ENCODE measurements at places on chromosomes 2 and 18.

DNA sequence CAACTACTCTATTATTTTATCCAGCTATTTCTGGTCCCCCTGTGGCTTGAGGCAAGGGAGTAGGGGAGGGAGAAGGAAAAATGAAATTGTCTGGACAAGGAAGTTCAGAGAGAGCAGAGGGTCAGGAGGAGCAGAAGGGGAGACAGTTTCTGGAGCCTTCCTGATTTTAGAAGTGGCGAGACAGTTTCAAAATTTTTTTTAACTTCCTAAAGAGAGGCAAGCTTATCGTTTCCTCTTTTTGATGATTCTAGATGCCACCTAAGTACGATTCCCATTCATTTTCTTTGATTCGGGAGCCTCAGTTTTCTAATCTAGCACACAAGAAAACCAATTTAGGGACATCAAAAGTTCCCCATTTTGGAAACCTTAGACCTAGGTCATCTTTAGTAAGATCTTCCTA, 96.9 kb upstream of the B3GNT2 start:
- DNase-seq, result no peak

GRCh38 chr18:48938827-48939204, 11.9 kb downstream of the SMAD7 start:
- DNase-seq, result no peak

- peak; percentile 52 for DNase-seq
These were observed 3.1 kb downstream of the DLX1 start for GRCh38 chr2:172088245-172089004.

DNA sequence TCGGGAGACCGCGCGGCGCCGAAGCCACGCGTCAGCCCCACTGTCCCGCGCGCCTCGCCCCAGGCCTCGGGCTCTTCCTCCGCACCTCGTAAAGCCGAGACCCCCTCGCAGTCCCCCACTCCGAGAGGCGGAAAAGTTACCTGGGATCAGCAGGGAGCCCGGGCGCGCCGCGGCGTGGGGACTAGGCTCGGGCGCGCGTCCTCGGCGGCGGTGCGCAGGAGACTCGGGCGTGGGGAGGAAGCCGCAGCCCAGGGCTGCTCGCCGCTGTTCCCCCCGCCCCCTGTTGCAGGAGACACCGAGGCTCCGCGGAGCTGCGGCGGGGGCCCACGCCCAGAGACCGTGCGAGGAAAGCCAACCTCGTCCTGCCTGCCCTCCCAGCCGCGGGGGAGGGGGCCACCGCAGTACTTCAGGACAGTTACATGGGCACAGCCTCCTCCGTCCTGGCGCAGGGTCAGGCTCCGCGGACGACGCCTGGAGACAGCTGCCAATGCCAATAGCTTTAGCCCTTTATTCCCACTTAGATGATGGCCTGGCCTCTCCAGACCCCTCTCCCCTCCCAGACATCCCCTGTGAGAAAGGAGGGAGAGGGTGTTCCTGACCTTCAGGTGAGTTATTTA, at the start of gene EPB41L3:
Gene EPB41L3, minus strand, starts transcription at position 225 of the 617 bp plus-strand sequence. CDS start 54,814 bp downstream, outside the sequence.
- peak; percentile 55 for DNase-seq

DNA sequence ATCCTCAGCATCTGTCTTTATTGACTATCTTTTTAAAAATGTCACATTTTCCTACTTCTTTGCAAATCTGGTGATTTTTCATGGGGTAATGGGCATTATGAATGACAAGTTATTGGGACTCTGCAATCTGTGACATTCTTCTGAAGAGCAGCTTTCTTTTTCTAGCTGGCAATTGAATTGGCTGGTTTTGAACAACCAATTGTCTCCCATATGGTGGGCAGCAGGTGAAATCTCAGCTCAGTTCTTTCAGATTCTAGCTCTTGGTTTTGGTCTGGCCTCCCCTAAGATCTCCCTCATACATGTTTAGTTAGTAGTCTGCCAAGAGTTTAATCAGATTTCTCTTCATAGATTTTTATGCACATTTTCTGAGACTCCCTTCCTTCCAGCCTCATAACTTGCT, 107.9 kb upstream of the EPB41L3 start:
- no peak for DNase-seq

DNA sequence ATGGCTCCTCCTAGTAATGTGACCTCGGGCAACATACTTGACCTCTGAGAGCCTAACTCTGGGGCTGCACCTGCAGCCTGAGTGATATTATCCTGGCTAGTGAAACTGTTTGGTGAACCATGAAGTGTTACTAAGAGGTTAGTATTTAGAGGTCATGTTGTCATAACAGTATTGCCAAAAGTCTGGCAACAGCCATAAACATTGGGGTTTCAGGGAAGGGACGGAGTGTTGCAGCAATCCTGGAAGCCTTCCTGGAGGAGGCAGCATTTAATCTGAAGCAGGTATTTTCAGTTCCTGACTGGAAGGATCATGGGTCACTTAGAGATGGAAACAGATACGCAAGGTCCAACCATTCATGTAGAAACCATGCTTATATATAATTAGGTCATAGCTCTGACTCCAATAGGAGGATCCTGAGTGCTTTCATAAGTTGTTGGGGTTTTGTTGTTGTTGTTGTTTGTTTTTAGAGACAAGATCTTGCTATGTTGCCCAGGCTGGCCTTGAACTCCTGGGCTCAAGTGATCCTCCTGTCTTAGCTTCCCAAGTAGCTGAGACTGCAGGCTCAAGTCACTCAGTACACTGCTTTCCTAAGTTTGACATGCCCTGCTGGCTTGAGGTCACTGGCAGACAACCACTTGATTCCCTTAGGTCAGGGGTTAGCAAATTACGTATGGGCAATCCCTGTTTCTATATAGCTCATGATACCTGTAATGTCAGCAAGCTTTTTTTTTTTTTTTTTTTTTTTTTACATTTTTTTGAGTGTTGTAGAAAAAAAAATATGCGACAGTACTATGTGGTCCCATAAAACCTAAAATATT, 21.5 kb downstream of the GPR39 start:
- no peak for DNase-seq

DNA sequence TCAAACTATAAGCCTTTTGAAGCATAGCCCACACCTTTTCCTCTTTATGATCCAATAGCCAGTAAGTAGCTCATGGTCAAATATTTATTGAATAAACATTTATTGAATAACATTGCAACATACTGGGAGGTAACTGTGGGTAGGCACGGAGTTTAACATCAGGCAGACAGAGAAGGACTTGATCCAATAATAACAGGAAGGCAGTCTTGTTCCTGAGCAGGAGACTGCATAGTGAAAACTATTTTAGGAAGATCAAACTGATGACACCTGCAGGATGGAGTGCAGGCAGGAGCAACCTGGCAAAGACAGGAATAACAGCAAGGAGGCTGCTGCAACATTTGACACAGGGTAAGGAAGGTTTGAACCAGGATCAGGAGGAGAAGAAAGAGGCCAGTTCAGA, 3.1 kb upstream of the DCTN1 start:
- DNase-seq, result no peak

- no peak for DNase-seq
These were observed 1060.0 kb upstream of the DDX18 start for GRCh38 chr2:116754381-116755101.

DNA sequence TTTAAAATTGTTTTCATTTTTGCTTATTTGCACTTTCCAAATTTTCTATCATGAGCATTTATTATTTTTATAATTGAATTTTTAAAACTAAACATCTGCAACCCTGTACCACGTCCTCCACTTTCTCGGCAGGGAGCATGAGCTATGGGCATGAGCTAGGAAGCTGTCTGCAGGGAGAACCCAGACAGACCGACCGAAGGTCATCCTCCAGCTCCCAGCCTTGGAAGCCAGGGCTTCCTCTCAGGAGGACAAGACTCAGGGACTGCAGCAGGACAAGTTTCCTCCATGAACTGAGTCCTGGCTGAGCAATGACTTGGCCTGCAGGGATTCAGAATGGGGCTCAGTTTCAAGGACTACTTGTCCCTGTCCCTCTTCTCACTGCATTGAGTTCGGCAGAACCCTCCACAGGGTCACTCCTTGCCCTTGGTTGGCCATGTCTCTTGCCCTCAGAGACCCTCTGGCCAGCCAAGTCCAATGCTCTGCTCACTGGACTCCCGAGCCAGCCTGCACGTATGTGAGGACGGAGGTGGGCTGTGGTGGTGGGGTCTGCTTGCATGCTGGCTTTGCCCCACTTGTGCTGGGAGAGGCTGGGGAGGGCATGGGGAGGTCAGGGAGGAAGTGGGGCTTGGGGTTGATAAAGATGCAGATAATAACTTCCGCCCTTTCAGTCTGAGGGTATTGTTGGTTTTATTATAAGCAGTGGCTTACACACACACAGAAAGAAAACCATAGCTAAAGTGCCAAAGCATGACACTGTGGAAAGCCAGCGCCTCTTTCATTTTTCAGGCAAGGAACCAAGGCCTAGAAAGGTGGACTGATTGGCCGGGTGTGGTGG, 6.6 kb downstream of the NMUR1 start:
- no peak for DNase-seq

DNA sequence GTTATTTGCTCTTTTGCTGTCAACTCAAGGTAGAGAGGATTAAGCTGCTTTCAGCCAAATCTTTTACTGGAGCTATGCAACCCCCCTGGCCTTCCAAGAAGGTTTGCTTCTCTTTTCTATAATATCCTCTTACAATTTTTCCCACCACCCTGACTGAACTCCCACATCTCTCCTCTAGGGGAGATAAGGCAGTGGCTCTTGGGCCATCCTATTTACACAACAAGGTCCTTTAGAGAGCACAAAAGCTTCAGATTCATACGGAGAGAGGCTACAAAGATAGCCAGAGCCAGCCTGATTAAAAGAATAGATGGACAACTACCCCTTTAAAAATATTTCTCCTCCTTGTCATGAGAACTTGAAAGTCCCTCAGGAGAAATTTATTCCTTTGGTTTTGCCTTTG, 95.7 kb downstream of the TPGS2 start:
- DNase-seq, result no peak

GRCh38 chr2:45345331-45346234, 265.5 kb downstream of the SRBD1 start:
- no peak for DNase-seq

DNA sequence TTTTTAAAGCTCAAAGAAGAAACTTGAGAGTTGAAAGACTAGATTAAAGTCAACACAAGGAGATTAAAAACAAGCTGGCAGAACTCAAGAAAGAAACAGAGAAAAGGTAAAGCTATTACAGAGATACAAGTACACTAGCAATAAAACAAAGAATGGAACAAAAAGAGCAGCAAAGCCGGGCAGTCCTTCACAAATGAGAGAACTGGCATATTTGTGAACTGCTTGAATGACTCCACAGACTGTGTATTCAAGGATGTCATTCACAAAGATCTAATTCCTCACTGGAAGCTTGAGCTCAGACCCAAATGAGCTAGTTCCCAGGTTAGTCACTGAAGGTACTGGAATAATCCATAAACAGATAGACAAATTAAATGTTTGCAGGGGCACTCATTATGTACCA, 318.0 kb downstream of the MYCN start:
- no peak for DNase-seq

DNA sequence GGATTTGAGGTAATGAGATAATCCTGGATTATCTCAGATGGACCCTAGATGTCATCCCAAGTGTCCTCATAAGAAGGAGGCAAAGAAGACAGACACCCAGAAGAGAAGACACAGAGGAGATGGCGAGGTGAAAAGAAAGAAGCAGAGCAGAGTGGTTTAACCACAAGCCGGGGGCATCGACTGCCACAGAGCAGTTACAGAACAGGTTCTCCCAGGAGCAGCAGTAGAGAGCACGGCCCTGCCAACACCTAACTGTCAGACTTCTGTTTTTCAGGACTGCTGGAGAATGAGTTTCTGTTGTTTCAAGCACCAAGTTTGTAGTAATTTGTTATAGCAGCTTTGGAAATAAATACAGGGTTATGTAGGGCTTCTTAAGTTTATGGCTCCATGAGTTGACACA, 437.0 kb downstream of the THSD7B start:
- DNase-seq, result no peak

DNA sequence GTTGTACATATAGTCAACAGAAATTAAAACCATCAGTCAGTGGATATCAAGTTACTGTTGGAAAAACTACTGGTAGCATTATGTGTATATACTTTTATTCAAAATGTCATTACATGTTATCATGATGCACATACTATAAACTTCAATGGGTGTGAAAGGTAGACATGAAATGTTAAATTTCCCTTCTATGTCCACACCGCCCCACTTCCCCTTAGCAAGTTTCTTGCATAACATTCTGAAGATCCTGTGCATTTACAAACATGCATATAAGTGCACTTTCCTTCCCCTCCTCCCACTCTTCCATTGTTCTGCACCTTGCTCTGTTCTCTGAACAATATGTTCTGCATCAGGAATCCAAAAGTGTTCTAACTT, 16.6 kb upstream of the HK2 start:
- DNase-seq, result no peak

GRCh38 chr2:202941771-202942170, 29.7 kb downstream of the CARF start:
- no peak for DNase-seq

- no peak for DNase-seq
These were observed 171.6 kb downstream of the PLCL1 start for GRCh38 chr2:197975931-197976519.

- DNase-seq, result no peak
These were observed 74.5 kb downstream of the ALPK2 start for GRCh38 chr18:58554404-58554803.

GRCh38 chr2:28654663-28655320, 96.8 kb upstream of the PPP1CB start:
- DNase-seq, result no peak

DNA sequence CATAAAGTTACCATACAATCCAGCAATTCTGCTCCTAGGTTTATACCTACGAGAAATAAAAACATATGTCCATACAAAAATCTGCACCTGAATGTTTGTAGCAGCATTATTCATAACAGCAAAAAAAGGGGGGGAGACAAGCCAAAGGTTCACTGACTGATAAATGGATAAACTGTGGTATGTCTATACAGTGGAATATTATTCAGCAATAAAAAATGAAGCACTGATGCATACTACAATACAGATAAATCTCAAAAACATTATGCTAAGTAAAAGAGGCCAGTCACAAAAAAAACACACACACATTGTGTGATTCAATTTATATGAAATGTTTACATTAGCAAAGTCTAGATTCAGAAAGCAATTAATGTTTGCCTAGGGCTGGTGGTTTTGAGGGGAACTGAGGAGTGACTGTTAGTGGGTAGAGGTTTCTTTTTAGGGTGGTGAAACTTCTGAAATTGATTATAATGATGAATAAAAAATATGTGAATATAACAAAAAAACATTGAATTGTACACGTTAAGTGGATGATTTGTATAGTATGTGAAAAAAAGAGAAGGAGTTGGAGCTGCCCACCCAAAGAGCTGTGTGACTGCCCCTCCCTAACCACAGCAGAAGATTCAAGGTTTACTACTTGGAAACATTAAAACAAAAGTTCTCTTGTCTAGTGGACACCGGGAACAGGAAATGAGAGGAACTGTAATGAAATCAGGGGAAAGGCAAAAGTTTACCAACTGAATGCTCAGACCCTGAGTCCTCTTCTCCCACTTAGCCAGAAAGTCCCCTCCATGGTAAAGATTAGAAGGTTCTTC, 13.4 kb downstream of the COLEC12 start:
- DNase-seq, result no peak

- no peak for DNase-seq
These were observed 676 bp downstream of the ACTR2 start for GRCh38 chr2:65228263-65228750.

DNA sequence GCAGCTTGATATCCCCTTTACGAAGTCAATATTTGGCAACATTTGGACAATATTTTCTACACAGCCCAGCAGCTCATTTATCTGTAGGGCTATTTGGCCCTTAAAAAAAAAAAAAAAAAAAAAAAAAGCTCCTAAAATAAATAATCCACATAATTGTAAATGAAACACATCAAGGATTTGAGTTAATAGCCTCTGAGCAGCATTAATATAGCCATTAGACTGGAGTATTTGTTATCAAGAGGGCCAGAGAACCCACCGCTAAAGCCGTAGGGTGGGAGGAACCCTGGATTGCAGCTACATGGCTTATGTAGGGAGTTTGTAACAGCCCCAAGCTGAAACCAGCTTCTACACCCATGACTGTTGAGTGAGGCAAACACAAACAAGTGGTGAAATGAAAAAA, 84.5 kb downstream of the RNF152 start:
- DNase-seq, result no peak

All from posterior cingulate gyrus (tissue), 11 donors.